ENCODE measurements at places on chromosomes 3 and 15.

DNA sequence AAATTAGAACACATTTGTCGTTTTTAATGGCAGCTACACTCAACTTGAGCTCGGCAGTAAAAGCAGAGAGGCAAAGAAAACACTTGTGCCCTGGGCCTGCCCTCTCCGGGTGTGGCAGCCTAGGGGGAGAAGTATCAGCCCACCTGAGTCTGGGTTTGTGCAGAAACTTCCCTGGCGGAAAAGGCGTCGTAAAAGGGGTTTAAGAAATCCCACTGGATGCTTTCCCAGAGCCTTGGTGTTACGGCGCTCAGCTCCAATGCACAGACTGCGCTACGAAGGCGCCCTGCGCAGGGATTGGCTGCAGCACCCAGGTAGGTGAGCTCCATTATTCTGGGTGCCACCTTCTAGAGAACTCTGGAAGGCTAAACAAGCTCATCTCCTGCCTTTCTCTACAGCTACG, 461.5 kb upstream of the NR2F2 start:
- DNase-seq, result no peak

DNA sequence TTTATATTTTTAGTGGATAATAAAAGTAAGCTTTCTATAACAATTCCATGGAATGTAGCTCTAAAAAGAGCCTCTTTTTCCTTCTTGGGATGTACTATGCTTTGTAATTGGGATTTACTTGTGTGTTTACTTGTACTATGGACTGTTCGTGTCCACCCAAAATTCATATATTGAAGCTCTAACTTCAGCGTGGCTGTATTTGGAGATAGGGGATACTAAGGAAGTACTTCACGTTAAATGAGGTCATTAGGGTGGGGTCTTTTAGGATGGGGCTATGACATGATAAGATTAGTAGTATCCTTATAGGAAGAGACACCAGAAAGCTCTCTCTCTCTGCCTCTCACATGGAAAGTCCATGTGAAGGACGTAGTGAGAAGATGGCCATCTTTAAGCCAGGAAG, 64.9 kb downstream of the P3H2 start:
- DNase-seq, result no peak

DNA sequence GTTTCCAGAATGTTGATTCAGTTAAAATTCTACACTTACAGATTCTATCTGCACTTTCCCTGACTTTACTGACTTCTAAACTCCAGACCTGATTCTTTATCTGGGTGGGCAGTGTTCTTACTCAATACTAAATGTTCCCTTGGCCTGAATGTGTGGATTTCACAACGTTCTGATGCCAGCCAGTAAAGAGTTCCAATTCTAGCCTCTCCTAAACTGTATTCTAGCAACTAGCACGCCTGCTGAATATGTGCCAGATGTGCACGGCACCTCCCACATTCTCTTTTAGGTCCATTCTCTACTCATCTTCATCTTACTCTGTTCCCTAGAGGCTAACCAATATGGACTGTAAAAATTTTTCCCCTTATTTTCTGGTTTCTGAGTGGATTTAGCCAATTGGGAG, 479.5 kb upstream of the AGTR1 start:
- no peak for DNase-seq

DNA sequence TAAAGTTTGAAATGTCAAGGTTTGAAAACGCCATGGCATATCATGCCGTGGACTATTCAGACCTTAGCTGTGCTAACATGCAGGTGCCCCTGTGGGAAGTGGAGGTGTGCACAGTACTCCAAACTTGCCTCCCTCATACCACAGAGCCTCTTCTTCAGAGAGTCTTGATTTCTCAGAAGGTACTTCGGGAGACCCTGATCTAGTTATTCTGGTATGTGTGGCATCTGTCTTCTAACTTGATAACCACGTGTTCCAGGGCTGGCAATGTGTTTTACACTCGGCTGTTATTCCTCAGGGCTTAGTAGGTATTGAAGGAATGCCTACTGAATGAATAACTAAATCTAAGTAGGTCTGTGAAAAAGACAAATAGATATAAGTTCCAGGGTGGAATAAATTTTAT, 309.9 kb downstream of the CLSTN2 start:
- no peak for DNase-seq

GRCh38 chr15:55770806-55771205, 27.9 kb upstream of the PRTG start:
- DNase-seq, result no peak

- peak; percentile 34 for DNase-seq
These were observed 26.7 kb downstream of the NRROS start for GRCh38 chr3:196666001-196666867.

GRCh38 chr3:29701326-29701983, 420.6 kb downstream of the RBMS3 start:
- DNase-seq, result no peak

DNA sequence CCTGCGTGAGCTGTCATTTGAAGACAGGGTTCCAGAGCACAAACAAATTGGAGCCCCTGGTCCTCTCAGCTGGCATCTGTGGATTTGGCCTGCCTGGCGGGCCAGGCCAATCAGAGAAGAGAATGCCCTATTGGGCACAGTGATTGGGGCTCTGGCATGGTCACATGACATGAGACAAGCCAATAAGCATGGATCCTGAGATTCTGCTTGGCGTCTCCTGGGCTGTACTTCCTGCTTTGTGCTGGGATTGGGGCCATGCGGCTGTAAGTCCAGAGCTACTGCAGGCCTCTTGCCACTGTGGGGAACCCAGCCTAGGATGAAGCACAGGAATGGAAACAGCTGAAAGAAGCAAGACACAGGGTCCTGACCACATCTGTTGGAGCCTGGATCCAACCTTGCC, 121.4 kb downstream of the FBLN2 start:
- DNase-seq, result no peak

DNA sequence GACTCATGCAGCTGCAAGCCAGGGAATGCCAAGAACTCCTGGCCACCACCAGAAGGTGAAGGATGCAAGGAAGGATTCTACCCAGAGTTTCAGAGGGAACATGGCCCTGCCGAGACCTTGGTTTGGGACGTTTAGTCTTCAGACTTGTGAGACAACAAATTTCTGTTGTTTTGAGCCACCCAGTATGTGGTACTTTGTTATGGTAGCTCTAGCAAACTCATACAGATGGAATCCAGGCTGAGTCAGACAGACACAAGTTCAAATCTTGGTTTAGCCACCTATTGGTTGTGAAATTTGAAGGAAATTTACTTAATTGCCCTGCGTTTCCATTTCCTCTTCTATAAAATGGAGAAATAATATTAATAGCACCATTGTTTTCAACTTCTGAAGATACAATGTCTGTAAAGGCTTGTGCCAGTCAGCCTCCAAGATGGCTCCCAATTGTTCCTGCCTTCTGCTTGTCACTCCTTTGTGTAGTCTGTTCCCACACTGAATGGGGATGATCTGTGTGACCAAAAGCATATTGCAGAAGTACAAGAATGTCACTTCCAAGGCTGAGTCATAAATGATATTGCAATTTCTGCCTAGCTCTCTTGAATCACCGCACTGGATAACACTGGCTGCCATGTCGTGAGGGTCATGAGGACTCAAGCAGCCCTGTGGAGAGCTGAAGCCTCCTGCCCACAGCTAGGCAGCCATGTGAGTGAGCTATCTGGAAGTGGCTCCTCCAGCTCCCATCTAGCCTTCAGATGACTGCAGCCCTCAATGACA, 223.5 kb upstream of the PROK2 start:
- no peak for DNase-seq

- no peak for DNase-seq
These were observed 267.5 kb upstream of the NR2E3 start for GRCh38 chr15:71542836-71543235.

GRCh38 chr3:3240986-3241385, 61.5 kb upstream of the CRBN start:
- DNase-seq, result no peak

GRCh38 chr15:77895742-77896141, 181.8 kb downstream of the TBC1D2B start:
- DNase-seq, result no peak

DNA sequence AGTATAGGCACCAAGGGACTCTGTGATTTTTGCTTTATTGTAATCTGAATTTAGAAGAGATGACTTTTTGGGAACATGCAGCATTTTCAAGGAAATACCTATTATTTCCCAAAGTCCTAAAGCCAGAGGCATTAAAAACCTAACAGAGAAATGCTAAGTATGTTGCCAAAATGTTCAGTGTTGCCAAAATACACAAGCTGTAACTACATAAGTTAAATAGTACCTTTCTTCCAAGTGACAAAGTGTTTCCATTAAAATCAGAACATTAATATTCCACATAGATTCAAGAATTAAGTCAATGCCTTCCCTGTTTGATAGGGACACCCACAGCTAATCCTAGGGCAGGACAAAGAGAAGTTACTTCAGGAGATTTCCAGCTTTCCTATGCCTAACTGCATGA, 42.0 kb downstream of the MKRN2 start:
- no peak for DNase-seq

DNA sequence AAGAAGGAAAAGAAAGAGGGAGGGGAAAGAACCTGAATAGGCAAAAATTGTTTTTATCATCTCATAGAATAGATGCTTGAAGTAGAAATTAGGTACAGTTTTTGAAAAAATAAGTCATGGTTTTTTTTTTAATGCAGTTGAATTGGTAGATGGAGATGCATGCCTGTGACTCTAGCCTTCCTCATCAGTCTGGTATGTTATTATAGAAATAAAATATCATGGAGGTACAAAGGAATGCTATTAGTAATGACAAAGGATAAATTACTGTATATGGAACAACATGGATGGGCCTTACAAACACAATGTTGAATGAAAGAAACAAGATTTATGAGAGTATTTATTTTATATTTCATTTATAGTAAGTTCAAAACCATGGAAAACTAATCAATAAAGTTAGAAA, 162.4 kb upstream of the GALNT15 start:
- no peak for DNase-seq

DNA sequence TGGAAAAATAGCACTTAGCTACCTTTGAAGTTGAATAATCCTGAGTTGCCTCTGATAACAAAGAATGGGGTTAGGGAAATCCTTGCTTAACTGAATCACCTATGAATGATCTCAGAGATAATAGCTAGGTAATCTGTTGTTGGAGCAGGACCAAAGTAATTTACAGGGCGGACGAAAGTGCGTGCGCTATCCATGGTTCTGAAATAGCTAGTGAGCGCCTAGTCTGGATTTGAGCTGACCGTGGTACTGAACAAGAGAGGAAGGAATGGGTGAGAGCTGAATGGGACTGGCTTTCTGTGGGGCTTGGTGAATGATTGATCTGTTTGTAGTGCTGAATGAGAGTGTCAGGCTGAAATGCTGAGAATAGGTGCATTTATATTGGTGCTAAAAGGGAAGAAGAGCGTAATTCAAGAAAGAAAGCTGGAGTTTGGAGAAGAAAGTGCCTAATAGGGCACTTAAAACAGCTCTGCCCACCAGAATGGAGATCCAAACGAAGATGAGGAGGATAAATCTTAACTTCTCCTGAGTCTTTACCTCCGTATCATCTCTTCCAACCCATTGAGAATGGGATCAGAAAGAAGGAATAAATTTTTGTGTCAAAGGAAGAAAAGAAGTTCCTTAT, 10.1 kb downstream of the SCN10A start:
- DNase-seq, result no peak

- DNase-seq, result no peak
These were observed 242.0 kb upstream of the MRPL3 start for GRCh38 chr3:131744765-131745164.

GRCh38 chr15:80216141-80216540, 35.9 kb downstream of the CTXND1 start:
- DNase-seq, result no peak

DNA sequence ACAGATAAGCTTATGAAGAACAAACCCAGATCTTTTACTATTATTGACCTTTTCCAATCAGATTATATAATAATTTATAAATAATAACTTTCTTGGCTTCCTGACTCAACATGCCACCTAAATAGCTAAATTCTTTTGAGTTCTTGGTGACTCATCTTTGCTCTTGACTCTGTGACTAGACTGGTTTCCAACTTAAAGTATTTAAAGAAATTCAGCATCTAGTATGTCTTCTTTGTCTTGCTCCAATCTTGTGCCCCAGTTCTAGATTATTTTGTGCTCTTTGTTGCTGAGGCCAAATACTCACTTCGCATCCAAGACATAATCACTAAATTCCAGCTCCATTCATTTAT, 483.2 kb upstream of the TBL1XR1 start:
- DNase-seq, result no peak

DNA sequence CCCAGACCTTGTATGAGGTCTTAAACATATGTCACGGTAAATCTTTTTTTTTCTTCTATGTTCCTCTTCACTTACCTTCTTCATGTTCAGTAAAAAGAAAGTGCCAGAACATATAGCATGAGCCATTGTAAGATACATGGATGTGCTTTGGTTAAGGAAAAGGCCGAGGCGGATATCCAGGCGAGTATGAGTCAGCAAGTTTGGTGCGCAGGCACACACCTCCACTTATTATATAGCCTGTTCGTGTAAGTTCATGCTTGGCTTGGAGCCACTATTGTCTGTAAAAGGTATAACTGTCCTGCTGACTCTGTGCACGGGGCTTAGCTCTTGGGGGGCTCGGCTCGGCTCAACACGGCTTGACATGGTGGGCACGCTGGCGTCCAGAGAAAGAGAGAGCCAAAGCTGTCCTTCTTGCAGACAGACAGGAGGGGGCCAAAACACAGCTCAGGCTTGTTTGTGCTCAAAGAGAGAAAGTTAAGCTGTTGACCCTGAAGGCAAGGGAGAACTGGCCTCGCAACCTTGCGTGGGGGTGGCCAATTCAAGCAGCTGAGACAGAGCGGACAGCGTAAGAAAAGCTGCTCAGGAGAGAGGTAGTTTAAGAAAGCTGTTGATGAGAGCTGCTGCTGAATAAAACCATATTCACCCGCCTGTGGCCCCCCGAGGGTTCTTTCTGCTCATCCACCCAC, 251.2 kb downstream of the SLC9A9 start:
- no peak for DNase-seq

- no peak for DNase-seq
These were observed 166.4 kb downstream of the CADPS start for GRCh38 chr3:62708638-62709373.

- no peak for DNase-seq
These were observed 140.8 kb downstream of the SMAD6 start for GRCh38 chr15:66842710-66843441.

GRCh38 chr3:45572755-45573154, 21.8 kb upstream of the LIMD1 start:
- DNase-seq, result no peak

DNA sequence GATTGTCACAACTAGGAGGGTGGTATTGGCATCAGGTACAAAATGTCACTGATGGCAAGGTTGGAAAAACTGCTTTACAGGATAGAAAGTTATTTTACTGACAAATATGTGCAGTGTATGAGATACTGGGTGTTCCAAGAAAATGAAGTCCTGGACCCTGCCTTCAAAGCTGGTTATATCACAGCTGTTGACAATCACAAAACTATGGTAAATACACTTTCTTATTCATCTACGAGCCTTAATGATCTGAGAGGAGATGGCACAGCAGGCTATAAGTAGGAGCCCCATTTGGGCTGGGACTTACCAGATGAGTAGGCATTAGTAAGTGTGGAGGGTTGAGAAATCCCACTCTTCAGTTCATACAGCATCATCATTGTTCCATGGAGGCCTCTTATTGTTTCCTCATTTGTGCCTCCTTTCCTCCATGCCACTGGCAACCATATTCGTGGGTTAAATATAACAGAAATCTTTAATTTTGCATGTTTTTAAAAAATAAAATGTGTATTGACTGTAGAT, 66.9 kb downstream of the CMTM8 start:
- DNase-seq, result no peak
